ENCODE measurements at places on chromosomes 11 and 22. TPM values are rescaled to one million over a fixed set of nuclear protein-coding genes. Genes with fewer than 3 reads are reported as not detected.
A peak's percentile ranks its signal among the peaks of the same experiment; 100 is the strongest.

- no peak for DNase-seq
These were observed 49.9 kb upstream of the SEPTIN5 start for GRCh38 chr22:19664406-19664805.

DNA sequence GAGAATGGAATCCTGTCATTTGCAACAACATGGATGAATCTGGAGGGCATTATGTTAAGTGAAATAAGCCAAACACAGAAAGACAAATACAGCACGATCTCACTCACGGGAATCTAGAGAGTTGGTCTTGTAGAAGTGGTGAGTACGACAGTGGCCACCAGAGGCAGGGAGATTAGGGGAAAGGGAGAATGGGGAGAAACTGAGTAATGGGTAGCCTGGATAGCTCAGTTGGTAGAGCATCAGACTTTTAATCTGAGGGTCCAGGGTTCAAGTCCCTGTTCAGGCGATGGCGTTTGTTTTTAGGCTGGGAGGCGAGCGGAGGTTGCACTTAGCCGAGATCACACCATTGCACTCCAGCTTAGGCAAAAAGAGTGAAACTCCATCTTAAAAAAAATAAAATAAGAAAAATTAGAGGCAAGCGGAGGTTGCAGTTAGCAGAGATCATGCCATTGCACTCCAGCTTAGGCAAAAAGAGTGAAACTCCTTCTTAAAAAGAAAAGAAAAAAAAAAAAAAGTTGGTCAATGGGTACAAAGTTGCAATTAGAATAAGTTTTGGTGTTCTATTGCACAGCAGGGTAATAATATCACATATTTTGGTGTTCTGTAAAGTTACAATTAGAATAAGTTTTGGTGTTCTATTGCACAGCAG is 95.7 kb upstream of the UBASH3B start:
- no peak for DNase-seq

DNA sequence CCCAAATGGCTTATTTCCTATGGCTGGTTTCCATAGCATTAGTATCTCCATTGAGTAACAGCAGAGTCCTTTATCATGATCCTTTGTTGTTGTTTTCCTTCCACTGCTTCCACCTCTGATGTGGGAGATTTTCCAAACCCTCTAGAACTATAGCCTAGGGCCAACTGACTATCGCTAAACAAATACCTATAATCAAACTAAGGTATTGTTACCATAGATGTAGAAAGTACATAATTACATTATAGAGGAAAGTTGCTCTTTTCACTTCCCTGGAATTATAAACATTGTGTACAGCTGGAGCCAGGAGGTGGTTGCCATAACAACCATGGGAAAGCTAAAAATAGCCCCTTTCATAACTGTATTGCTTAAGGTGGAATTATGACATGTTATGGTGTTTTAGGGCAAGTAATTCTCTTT is 47.0 kb upstream of the ALKBH3 start:
- DNase-seq: no peak

GRCh38 chr11:10858439-10859325 is 829 bp upstream of the ZBED5 start:
- DNase-seq: no peak

GRCh38 chr11:112797092-112797491 is 164.1 kb upstream of the NCAM1 start:
- no peak for DNase-seq

- DNase-seq: no peak
These were observed 19.5 kb downstream of the CBX7 start for GRCh38 chr22:39132871-39133524.

DNA sequence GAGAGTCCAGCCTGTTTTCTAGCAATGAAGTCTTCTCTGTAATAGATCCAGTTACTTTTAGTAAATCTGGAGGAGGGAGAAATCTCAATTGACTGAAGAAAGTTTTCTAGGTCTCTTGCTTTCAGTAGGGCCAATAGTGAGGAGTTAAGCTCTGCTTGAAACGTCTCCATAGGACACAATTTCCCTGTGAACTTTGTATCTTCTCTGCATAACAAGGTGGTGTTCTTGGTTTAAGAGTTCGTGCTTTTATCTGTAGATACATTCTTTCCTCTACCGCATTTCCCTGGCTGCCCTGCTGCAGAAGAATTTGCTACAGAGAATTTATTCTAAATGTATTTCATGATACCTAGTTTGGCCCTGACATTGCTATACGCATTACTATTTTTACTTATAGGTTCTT is 183.1 kb downstream of the ARHGAP42 start:
- DNase-seq: no peak

DNA sequence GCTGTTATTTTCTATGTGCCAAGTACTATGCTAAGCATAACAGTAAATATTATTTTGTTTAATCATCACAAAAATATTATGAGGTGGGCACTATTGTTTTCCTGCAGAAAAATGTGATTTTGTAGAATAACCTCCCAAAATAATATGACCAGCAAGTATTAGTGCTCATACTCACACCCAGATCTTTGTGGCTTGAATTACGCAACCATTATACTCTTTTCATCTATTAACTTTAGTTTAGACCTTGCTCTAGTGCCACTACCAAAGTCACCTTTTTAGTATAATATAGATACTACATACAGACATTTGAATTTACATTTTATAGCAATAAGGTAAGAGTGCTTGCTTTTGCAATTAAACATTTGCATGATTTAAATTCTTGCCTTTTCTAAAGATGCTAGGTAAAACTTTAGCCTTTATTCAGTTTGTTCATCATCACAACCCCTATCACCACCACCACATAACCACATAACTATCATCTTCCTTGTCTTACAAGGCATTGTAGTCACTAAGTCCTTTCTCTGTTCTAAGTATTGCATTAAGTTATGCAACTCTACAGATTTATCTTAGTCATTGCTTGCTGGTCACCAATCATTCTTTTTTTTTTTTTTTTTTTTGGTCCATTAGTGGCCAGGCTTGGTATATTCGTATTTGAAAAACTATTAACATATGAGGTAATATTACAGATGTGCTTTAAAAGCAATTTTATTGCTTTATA is 68.4 kb downstream of the GAS2 start:
- no peak for DNase-seq

Gene BBS1
- 9.1 TPM for total RNA-seq

Gene YPEL1
- 2.4 TPM for total RNA-seq

Gene RFPL1
- not detected for total RNA-seq

GRCh38 chr22:39148727-39149535 is 3.5 kb downstream of the CBX7 start:
- DNase-seq: peak; percentile 40

DNA sequence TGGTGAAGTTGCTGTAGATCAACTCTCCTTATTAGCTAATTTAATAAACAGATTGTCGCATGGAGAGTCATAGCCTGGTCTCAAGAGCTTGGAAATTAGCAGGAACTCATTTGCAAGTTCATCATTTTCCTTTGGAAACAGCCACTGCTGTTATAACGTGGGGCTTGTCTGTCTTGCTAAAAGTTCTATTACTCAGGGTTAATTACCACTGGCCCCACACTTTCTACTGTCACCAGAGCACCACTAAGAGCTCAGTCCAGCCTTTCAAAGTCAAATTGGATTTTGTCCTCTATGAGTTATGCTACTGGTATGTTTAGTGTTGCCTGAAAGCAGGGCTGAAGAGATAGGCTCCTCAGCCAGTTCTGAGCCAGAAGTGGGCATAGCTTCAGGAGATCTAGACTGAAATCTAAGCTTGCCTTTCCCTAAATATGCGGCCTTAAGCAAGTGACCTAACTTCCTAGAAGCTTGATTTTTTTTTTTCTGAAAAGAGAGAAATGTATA is 292.2 kb downstream of the INSC start:
- DNase-seq: no peak

- no peak for DNase-seq
These were observed 5.6 kb upstream of the GRIK4 start for GRCh38 chr11:120505801-120506425.

GRCh38 chr11:8375460-8375859 is 111.8 kb upstream of the LMO1 start:
- no peak for DNase-seq

- no peak for DNase-seq
These were observed 46.0 kb upstream of the MICAL2 start for GRCh38 chr11:12064136-12064953.

Gene KCTD14
- 0.23 TPM for total RNA-seq

- no peak for DNase-seq
These were observed 42.3 kb downstream of the CSF2RB start for GRCh38 chr22:36955691-36956090.

Gene CSF2RB
- 1.4 TPM for total RNA-seq

Gene OOSP4A
- total RNA-seq: not detected

Data from activated naive CD4-positive, alpha-beta T cell treated with anti-CD3 and anti-CD28 coated beads, Interleukin-2, amount 50 U/mL, for 72 hours (primary cell).